Peyer's patch (tissue), 4 donors: ENCODE measurements at places on chromosomes 7 and 10. TPM values are rescaled to one million over a fixed set of nuclear protein-coding genes. Genes with fewer than 3 reads are reported as not detected.
A peak's percentile ranks its signal among the peaks of the same experiment; 100 is the strongest.

DNA sequence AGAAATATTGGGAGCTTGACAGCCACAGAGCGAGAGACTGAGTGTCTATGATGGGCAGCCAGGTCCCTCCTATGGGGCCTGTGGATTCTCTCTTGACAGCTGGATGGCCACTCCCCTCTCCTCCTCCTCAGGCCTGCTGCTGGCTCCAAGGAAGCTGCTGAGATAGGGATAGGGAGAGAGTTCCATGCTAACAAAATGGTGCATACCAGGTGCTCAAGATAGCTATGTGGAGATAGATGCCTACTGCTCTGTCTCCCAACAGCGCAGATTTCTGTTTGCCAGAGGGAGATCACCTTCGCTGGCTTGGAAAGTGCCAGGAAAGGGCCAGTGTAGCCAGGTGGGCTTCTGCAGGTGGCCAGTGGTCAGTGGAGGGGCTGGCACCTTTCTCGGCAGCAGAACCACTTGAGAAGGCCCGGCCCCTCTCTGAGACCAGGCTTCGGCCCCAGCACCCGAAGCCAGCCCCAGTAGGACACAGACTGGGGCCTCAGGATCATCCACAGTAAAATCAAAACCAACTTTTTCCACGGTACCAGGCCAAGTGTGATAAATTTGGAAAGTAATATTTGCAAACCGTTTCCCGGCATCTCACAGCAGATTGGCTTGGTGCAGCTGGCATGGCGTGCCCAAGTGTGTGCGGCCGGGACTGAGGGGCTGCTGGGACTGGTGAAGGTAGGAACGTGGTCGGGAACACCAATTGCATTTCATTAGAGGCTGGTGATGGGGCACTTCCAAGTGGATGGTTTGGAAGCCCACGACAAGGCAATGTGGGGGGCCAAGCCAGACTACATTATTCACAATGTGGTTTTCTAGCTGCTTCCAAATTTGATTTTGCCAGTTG is 139.6 kb downstream of the PTPN20 start:
- no peaks in the 10 kb centered on the region for H3K4me1 ChIP-seq
- H3K4me3 ChIP-seq: no peak overlapping the region
- no peaks in the 10 kb centered on the region for H3K27me3 ChIP-seq
- no peaks in the 10 kb centered on the region for H3K36me3 ChIP-seq
- H3K27ac ChIP-seq: no peak overlapping the region

PLEKHS1 gene
- 58.8 TPM for total RNA-seq

GRCh38 chr7:34430456-34430855 is 227.6 kb upstream of the NPSR1 start:
- H3K36me3 ChIP-seq: no peaks in the 10 kb centered on the region
- H3K27ac ChIP-seq: no peak overlapping the region
- no peaks in the 10 kb centered on the region for H3K27me3 ChIP-seq
- no peak for DNase-seq

DNA sequence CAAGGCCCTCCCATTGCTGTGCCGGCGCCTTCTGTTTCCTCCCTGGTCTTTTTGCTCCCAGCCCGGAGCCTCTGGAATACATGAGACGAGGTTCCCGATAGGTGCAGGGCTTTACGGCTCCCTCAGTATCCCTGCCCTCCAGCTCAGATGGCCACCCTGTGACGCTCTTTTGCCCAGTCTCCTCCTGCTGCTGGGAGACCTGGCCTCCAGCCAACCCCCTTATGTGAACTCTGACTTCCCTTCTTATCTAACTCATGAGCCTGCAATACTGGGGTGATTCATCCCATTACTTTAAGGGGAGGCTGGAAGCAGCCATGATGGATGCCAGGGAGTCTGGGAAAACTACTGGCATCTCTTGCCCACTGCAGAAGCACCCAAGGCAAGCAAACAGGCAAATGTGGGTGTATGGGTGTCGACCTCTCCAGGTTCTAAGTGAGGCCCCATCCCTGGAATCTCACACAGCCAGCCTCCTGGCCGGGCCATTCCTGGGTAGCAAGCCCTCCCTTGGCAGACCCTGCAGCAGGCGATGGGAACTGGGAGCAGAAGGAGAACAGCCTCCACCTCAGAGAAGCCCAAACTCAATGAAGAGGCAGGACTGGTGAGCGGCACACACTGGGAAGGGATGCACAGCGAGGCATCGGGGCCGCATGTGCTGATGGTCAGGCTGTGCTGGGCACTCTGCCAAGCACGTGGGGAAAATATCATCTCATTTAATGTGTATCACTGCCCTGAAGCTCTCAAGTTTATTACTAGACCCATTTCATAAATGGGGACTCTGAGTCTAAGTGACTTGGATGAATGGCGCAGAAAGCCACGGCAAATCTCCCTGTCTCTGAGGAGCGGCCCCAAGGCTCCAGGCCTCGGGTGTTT is 97.5 kb downstream of the FAM53B start:
- peak overlapping the region; percentile 87 for H3K27ac ChIP-seq
- no peaks in the 10 kb centered on the region for H3K36me3 ChIP-seq
- no peaks in the 10 kb centered on the region for H3K27me3 ChIP-seq
- no peak overlapping the region for H3K4me3 ChIP-seq

DNA sequence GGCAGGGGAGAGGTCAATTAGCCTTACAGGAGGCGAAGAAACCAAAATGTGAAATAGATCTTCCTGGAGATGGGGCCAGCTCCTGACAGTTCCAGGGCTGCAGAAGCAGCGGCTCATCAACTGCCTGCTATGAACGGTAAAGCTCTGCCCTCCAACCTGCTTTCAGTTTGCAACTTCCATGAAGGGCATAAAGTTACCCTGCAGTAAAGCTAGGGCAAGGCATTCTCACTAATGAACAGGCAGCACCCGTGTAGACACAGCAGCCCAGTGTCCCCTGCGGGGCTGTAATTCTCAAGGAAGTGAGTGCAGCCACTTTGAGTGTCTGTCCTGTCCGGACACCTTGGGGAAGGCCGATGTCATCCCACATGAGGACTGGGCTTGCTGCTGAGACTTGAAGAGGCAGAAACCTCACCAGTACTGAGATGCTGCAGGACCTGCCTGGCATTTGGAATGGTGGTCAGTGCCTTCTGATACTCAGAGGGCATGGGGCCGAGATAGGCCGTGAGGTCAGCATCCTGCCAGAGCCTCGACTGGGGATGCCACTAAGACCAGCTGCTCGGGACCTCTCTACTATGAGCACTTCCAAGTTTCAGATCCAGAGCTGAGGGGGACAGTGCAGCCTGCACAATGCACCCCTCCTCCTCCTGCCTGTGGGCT is 26.1 kb upstream of the C10orf53 start:
- DNase-seq: no peak
- H3K27ac ChIP-seq: no peak overlapping the region
- no peaks in the 10 kb centered on the region for H3K27me3 ChIP-seq
- peaks cover 4% of the 10 kb centered on the region for H3K4me1 ChIP-seq
- no peaks in the 10 kb centered on the region for H3K36me3 ChIP-seq

GRCh38 chr10:62830679-62831078 is 14.5 kb upstream of the EGR2 start:
- DNase-seq: no peak
- no peak overlapping the region for H3K4me3 ChIP-seq
- H3K36me3 ChIP-seq: no peaks in the 10 kb centered on the region

LIPM gene
- not detected for total RNA-seq

AGR2 gene
- total RNA-seq: 223 TPM

GRCh38 chr7:120991161-120991560 is 2.6 kb downstream of the CPED1 start:
- no peaks in the 10 kb centered on the region for H3K36me3 ChIP-seq
- H3K4me3 ChIP-seq: no peak overlapping the region
- no peaks in the 10 kb centered on the region for H3K27me3 ChIP-seq
- no peak overlapping the region for H3K27ac ChIP-seq
- DNase-seq: no peak

CTAGE15 gene
- total RNA-seq: 3.4 TPM

SEPHS1 gene
- 32.2 TPM for total RNA-seq

GRCh38 chr7:50739744-50740435 is 42.8 kb downstream of the GRB10 start:
- H3K4me3 ChIP-seq: no peak overlapping the region
- no peaks in the 10 kb centered on the region for H3K36me3 ChIP-seq
- no peak for DNase-seq
- peaks cover 22% of the 10 kb centered on the region for H3K4me1 ChIP-seq
- H3K27ac ChIP-seq: no peak overlapping the region
- H3K27me3 ChIP-seq: no peaks in the 10 kb centered on the region

GRCh38 chr10:100747456-100748230 is 2.3 kb downstream of the PAX2 start:
- H3K36me3 ChIP-seq: no peaks in the 10 kb centered on the region
- H3K4me3 ChIP-seq: no peak overlapping the region
- no peak for DNase-seq
- no peak overlapping the region for H3K27ac ChIP-seq

DNA sequence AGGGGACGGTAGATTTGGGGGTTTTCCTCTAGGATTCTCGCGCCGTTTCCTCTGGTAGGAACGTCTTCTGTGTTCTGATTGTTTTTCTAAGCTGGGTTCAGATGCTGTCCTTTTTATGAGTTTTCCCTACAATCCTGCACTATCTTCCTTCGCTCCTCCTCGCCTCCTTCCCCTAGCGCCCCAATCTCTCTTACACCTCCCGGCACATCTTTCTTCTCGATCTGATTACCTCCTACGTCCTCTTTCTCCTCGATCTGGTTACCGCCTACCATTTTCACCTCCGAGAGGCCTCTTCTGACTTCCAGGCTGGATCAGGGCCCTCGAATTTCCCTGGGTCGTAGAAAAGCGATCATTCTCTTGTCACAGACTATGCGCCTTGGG is 413 bp downstream of the BUD31 start:
- no peaks in the 10 kb centered on the region for H3K27me3 ChIP-seq
- H3K27ac ChIP-seq: peak overlapping the region; percentile 94
- no peak for DNase-seq
- H3K36me3 ChIP-seq: peaks cover 47% of the 10 kb centered on the region

ELFN1 gene
- total RNA-seq: not detected

DNA sequence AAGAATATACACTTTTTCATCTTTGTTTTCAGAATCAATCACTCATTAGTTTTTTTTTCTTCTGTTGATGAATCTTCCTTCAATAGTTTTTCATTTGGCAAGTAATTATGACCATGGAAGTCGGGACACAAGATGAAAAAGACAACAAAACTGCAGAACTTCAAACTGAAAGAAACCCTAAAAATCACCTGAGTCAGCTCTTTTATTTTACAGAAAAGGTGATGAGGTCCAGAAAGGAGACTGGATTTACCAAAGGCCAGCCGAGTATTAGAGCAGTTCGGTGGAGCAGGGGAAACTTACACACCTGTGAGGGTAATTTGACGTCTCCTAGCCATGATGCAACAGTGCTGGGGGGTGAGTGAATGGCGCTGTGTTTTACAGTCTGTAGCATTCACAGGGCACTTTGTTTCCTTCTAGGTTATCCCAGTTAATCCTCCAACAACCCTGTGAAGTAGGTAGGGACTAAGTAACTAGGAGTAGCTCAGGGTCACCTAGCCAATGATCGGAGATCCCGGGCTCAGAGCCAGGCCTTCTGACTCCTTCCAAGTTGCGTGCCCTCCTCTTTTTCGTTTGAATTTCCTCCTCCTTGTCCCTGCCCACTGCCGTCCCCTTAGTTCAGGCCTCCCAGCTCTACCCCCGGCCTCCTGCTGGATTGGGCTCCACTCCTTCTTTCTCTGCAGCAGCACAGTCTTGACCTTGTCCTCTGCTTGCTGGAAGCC is 14.0 kb downstream of the RBM20 start:
- no peak overlapping the region for H3K27ac ChIP-seq
- no peak overlapping the region for H3K4me3 ChIP-seq
- no peak for DNase-seq
- H3K36me3 ChIP-seq: no peaks in the 10 kb centered on the region
- H3K27me3 ChIP-seq: no peaks in the 10 kb centered on the region

CYP3A5 gene
- 1,701 TPM for total RNA-seq

GDF2 gene
- not detected for total RNA-seq

- no peak overlapping the region for H3K4me3 ChIP-seq
- H3K27me3 ChIP-seq: no peaks in the 10 kb centered on the region
- H3K36me3 ChIP-seq: no peaks in the 10 kb centered on the region
Measured at GRCh38 chr7:65503434-65504152, 129.9 kb downstream of the ZNF92 start.

DNA sequence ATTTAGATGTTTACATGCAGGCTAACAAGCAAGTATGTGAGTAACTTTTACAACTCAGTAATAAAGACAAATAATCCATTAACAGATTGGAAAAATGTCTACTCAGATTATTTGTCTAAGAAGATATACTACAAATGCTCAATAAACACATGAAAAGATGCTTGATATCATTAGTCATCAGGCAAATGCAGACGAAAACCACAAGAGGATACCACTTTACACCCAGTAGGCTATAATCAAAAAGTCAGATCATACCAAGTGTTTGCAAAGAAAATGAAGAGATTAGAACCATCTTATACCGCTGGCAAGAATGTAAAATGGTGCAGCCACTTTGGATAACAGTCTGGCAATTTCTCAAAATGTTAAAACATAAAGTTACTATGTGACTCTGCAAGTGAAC is 84.1 kb downstream of the MALSU1 start:
- no peak overlapping the region for H3K27ac ChIP-seq
- H3K27me3 ChIP-seq: no peaks in the 10 kb centered on the region
- H3K36me3 ChIP-seq: no peaks in the 10 kb centered on the region
- no peak overlapping the region for H3K4me3 ChIP-seq

DNA sequence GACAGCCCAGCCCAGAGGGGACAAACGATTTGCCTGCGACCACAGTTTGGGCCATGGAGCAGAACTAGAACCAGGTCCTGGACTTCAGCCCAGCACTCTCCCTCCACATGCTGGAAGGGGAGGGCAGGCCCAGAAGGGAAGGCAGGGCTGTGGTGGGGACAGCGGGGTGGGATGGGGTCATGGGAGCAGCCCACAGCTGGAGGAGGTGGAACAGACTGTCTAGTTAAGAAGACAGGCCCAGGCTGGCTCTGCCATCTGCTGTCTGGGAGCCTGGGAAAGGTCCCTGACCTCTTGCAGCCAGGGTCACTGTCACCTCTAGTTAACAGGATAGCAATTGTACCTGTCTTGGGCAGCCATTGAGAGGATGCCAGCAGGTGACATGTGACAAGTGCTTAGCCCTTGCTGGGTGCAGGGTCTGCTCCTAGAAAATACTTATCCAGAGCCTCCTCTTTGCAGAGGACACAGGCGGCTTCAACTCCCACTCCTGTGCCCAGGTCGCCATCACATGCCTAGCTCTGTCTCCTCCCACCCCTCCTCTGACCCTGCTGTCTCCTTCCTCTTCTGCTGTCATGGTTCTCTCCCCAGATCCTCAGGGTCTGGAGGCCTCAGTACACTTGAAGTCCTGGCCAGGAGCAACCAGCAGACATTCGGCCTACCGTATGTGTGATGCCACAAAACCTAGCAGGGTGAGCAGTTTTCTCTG is 37.0 kb upstream of the CHST15 start:
- H3K27me3 ChIP-seq: no peaks in the 10 kb centered on the region
- no peaks in the 10 kb centered on the region for H3K4me1 ChIP-seq
- H3K4me3 ChIP-seq: no peak overlapping the region
- H3K27ac ChIP-seq: no peak overlapping the region

GLI3 gene
- total RNA-seq: 0.53 TPM

CALHM2 gene
- total RNA-seq: 20.9 TPM

DNA sequence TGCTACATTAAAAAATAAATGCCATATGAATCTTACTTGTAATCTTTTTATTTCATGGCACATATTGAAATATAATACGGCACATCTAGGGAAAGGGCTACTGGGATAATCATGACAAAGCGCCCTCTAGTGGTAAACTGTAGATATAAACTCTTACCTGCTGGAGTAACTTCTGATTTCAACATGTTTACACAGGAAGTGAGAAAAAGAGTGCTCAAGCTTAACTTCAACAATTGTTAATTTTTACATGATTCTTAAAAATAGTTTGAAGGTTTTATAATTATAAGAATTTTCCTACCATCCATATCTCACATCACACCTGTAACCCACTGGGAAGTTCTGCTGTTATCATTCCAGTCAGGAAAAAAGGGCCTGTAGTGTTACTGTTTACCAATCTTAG is 2.0 kb upstream of the HEPACAM2 start:
- H3K4me1 ChIP-seq: no peaks in the 10 kb centered on the region
- no peaks in the 10 kb centered on the region for H3K27me3 ChIP-seq
- H3K36me3 ChIP-seq: no peaks in the 10 kb centered on the region
- H3K27ac ChIP-seq: no peak overlapping the region
